Neuronal stem cell (in vitro differentiated cells): ENCODE measurements at places on chromosomes 12 and 14.

GRCh38 chr12:131530422-131530821, 180.5 kb upstream of the SFSWAP start:
- no peak for DNase-seq

DNA sequence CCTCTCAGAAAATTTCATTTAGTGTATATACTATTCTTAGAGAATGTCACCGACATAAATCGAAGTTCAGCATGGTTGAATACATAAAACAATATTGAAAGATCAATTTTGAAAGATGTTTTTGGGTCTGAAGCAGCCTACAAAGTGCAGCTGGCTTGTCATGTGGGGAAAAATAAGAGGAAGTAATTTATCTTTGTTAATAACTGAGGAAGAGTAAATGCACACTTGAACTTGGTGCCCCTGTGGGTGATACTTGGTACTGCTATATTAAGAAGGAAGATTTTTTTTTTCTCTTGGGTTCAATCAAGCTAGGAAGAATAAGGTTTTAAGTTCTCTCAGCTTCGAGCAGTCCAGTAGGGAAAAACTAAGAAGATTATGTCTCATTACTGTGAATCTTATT, 661.3 kb downstream of the RPL10L start:
- DNase-seq = no peak

GRCh38 chr12:91007531-91008290, 2.9 kb upstream of the EPYC start:
- no peak for DNase-seq

GRCh38 chr12:120646044-120646443, 5.6 kb downstream of the CABP1 start:
- no peak for DNase-seq

GRCh38 chr14:60512126-60512525, 3.2 kb downstream of the SIX6 start:
- peak; percentile 9 for DNase-seq

DNA sequence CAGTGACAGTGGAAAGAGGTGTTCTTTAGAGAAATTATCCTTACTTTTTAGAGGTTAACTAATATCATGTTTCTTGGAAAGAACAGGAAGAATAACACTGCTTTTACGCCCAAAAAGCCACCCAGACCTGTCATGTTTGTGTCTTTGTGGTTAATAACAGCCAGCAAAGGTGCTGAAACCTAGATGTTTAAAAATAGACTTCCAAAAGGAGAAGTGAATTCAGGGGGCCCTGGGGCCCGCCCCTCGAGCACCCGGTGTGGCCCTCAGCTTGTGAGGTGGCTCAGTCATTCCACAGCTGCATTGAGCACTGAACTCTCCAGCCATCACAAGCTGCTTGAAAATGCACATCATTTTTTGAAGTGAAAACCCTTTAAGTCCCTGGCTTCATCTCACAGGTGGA, 20.8 kb upstream of the AMN start:
- no peak for DNase-seq

DNA sequence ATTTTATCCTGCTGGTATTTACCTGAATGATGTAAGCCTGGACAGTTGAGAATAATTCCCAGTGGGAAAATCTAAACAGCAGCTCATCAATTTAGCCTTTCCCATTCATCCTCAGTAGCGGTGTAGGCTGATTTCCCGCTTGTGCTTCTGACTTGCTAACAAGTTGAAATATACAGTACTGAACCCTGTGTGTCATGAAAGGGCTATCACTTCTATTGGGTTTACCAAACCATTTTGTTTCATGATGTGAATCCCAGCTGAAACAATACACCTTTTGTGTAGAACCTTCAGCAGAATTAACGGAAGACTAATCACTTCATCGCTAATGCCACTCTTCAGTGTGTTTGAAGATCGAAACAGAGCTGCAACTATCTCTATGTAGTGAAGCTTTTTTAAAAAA, 88.4 kb downstream of the POLR3B start:
- peak; percentile 4 for DNase-seq

DNA sequence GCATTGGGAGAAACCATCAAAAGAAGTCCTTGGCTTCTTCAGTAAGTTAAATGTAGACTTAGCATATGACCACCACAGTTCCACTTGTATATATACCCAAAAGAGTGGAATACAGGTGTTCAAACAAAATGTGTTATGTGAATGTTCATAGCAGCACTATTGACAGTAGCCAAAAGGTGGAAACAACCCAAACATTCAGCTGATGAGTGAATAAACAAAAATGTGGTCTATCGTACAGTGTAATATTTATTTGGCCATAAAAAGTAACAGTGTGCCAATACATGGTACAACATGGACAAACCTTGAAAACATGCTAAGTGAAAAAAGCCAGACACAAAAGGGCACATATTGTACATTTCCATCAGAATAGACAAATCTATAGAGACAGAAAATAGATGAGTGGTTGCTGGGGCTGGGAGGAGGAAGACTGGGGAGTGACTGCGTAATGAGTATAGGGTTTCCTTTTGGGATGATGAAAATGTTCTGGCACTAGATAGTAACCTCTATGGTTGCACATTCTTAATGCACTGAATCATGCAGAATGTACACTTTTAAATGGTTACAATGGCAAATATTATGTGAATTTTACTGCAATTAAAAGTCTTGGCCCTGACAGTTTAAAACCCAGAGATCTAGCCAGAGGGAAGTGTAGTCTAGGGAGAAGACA, 5.5 kb downstream of the ERP29 start:
- DNase-seq = no peak

GRCh38 chr14:100303925-100304324, 2.3 kb downstream of the SLC25A29 start:
- no peak for DNase-seq

GRCh38 chr12:116018282-116018681, 259.2 kb downstream of the MED13L start:
- no peak for DNase-seq

DNA sequence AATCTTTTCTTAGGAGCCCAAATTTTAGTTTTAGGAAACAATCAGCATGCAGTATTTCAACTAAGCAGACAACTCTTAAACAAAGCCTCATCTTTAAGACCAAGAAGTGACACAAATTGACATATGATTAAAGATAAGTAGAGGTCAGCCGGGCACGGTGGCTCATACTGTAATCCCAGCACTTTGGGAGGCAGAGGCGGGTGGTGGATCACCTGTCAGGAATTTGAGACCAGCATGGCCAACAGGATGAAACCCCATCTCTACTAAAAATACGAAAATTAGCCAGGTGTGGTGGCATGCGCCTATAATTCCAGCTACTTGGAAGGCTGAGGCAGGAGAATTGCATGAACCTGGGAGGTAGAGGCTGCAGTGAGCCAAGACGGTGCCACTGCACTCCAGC, 35.8 kb downstream of the BLTP3B start:
- DNase-seq = no peak

GRCh38 chr12:120843472-120843871, 60.7 kb downstream of the SPPL3 start:
- DNase-seq = no peak

DNA sequence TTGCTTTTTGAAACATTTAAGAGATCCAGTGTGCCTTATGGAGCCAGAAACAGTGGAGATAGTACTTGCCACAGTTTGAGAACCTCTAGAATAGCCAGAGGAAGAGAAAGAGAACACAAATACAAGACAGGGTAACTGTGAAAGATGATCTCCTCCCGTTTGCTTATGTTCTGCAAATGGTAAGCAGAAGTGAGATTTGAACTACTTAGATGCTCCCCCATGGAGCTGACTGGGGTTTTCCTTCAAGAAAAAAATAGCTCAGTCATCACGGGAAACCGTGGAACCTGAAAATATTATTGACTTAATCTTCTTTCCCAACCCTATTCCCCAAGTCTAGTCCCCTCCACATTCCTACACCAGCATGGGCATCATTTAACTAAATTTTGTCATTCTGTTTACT, 87.1 kb downstream of the KIF21A start:
- no peak for DNase-seq

- DNase-seq = no peak
Observed at GRCh38 chr12:62907078-62907477, 27.9 kb downstream of the PPM1H start.

GRCh38 chr14:20846560-20846959, 43.9 kb upstream of the RNASE1 start:
- no peak for DNase-seq

- DNase-seq = no peak
Observed at GRCh38 chr12:128458301-128458974, 191.5 kb downstream of the TMEM132C start.

- DNase-seq = peak; percentile 24
Observed at GRCh38 chr14:71918955-71919354, 13.3 kb upstream of the RGS6 start.

DNA sequence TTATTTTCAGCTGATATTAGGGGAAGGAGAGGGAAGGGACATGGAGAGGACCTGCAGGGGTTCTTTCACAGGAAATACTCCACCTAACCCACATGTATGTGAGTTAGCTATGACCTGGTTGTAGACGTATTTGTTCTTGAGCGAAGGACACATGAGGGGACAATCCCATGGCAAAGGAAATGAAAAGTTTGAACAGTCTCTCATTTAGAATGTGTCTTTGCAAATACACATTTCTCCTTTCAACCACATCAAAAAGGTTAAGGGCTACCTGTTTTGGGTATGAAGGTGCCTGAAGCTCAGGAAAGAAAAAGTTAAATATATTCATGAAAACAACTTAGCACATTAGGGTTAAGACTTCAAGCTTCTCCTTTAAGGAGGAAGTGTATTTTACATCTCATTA, 7.4 kb downstream of the PYGL start:
- no peak for DNase-seq

DNA sequence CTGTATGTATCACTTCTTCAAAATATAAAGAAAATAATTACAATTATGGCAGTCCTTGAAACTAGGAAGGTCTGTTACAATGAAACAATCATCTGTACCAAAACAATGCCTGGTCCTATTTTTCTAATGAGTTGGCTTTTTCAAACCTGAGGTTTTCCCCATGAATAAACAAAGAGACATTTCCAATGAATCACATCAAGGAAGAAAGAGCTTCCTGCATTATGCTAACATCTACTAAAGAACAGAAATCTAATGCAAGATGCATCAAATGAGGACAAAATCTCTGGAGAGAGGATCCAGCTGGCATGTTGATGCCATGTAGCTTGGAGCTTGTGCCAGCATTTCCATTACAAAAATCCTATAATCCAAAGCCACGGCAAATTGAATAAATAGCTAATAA, 29.3 kb downstream of the NIN start:
- DNase-seq = no peak

DNA sequence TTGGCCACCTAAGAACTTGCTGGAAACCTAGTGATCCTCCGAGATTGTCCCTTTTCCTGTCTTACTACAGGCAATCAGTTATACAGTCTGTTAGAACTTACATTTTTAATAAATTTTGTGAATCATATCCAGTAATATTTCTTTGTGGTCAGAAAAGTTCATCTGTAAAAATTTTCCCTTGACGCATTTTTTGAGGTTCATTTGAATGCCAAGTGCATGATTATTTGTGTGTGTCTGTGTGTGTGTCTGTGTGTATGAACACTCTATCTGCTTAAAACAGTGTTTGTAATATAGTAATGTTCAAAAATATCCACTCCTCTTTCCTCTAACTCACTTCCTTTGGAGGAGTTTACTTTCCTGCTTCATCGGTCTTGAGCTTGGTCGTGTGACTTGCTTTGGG, 468.7 kb upstream of the FLRT2 start:
- DNase-seq = no peak

DNA sequence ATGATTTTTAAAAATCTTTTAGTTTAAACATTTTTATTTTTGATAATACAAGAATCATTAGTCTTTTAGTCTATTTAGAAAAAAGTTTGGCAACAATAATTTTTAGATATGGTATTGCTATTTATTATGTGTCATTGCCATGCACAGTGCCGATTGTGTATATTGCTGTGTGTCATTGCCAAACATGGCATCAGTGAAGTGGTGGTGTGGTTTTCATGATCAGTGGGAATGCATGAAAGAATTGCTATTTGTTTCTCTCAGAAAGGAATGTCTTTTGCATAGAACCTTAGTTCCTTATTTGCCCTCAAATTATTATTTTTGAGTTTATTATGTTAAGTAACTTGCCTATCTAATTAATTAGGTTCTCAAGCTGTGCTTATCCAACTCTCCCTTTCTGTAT, 397.5 kb upstream of the PDE3A start:
- DNase-seq = no peak
